Activated B cell treated with CpG ODN at 0.5 μM for 24 hours (primary cell): ENCODE measurements at places on chromosomes 11 and 22. TPM values are rescaled to one million over a fixed set of nuclear protein-coding genes. Genes with fewer than 3 reads are reported as not detected.

DNA sequence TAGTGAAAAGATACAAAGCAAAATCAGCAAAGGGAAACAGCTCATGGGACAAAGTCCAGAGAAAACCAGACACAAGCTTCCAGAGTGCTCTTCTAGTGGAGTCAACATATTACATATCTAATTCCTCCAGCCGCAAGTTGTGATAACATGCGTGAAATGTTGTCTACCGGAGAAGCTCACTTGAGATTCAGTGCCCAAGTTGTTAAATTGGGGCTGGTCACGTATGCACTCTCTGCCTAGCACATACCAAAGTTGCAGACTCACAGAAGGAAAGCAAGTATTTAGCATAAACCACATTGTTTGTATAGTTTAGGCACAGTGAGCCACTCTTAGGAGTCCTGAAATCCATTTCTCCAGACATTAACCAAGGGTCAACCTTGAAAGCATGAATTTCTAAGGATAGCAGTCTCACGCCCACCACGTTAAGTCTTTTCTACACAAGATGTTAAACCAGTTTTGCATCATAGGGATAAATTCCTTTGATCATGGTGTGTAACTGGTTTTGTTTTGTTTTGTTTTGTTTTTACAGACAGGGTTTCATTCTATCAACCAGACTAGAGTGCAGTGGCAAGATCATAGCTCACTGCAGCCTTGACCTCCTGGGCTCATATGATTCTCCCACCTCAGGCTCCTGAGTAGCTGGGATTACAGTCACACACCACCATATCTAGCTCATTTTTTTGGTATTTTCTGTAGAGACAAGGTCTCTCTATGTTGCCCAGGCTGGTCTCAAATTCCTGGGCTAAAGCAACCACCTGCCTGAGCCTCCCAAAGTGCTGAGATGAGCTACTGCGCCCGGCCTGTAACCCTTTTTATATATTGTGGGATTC, 39.5 kb upstream of the EP300 start:
- no peaks in the 10 kb centered on the region for H3K4me1 ChIP-seq
- H3K36me3 ChIP-seq = no peaks in the 10 kb centered on the region
- no peak for DNase-seq
- H3K27me3 ChIP-seq = no peaks in the 10 kb centered on the region

ARHGAP20 gene
- total RNA-seq = 0.11 and 0.17 TPM in 2 replicates

GRCh38 chr11:17585911-17586695, 39.0 kb downstream of the OTOG start:
- peak; percentile 3 for DNase-seq
- H3K36me3 ChIP-seq = no peaks in the 10 kb centered on the region
- H3K4me1 ChIP-seq = no peaks in the 10 kb centered on the region
- H3K4me3 ChIP-seq = no peak overlapping the region
- H3K27me3 ChIP-seq = peaks cover 3% of the 10 kb centered on the region

GGTLC2 gene
- total RNA-seq = not detected in 2 replicates
